ENCODE measurements at places on chromosomes 4 and X. TPM values are rescaled to one million over a fixed set of nuclear protein-coding genes. Genes with fewer than 3 reads are reported as not detected.
A peak's percentile ranks its signal among the peaks of the same experiment; 100 is the strongest.

- no peak for DNase-seq
Observed at GRCh38 chr4:73822812-73823504, 13.5 kb upstream of the CXCL6 start.

DNA sequence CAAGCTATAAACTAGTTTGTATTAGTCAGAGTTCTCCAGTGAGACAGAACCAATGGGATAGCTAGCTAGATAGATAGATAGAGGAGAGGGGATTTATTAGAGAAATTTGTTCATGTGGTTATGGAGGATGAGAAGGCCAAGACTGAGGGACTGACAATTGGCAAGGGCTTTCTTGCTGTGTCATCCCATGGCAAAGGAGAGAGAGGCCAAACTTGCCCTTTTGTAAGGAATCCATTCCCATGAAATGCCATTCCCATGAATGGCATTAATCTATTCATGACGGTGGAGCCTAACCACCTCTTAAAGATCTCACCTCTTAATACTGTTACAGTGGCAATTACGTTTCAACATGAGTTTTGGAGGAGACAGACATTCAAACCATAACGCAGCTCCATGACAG lies 58.1 kb downstream of the LINC00632 start:
- DNase-seq = no peak

Gene TRIM2
- polyA plus RNA-seq = 16.4 TPM

Gene CDX4
- not detected for polyA plus RNA-seq

DNA sequence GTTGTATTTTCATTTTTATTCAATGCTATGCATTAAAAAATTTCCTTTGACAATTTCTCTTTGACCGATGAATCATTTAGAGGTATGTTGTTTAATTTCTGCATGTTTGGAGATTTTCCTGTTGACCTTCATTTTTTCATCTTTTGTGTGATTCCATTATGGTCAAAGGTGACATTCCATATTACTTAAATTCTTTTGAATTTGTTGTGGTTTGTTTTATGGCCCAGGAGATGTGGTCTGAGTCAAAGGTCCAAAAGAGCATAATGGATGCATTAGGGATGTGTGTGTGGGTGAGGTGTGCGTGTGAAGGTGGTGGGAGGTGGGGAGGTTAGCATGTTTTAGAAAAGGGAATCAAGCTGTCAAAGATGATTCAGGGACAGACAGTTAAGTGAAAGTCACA lies 76.0 kb upstream of the GIMD1 start:
- no peak for DNase-seq

GRCh38 chrX:24494647-24495075 lies 29.6 kb downstream of the PDK3 start:
- no peak for DNase-seq

Gene ARHGAP24
- 1.4 TPM for polyA plus RNA-seq

GRCh38 chr4:115233600-115233999 lies 120.2 kb upstream of the NDST4 start:
- no peak for DNase-seq

DNA sequence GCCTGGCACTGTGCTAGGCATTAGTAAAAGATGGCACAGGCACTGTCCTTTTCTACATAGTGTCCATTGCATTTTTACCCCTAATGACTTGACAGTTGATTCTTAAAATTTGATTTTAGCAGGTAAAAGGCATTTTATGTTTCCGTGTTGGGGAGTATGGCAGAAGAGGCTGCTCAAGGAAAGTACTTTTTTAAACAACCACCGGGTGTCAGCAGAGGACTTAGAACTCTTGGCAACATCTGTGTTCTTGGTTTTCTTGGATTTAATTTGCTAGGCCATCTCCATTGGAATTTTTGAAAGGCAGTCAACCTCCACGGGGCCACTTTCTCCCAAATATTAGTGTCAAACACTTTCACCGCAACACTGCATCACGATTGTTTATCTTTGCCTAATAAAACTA lies 102.9 kb downstream of the TSPAN7 start:
- peak; percentile 28 for DNase-seq

- DNase-seq = peak; percentile 17
Observed at GRCh38 chr4:88672987-88673386, 24.6 kb downstream of the NAP1L5 start.

DNA sequence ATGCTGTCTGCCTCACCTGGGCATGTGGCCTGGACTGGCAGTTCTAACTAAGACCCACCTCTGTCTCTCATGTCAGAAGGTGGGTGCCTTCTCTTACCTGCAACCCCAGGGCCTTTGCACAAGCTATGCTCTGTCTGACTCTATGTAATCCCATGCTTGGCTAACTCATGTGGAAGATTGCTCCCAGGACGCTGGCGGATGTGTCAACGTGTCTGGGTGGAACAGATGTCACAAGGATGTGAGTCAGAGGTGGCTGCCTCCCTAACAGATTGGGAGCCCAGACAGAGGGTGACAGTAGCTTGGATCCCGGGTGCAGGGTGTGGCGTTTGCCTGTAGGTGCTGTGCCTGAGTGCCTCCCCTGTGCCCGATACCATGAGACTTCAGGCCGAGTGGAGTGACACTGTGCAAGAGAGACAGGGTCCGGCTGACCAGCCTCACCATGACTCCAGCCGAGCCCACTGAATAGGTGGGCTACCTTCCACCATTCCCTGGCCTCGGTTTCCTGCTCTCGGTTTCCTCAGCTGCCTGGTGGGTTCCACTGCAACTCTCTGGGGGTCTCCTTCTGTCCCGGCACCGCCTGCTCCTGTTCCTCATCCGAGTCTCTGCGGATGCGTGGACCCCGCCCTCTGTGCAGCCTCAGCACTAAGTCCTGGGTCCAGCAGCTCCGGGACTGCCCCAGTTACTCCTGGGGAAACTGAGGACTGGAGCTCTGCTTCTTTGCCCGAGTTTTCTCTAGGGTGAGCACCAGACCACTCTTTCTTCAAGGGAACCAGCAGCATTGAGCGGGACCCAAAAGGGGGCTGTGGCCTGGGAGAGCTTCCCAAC lies 11.0 kb downstream of the SH3BP2 start:
- no peak for DNase-seq
